ENCODE measurements at places on chromosomes 7 and 10.

DNA sequence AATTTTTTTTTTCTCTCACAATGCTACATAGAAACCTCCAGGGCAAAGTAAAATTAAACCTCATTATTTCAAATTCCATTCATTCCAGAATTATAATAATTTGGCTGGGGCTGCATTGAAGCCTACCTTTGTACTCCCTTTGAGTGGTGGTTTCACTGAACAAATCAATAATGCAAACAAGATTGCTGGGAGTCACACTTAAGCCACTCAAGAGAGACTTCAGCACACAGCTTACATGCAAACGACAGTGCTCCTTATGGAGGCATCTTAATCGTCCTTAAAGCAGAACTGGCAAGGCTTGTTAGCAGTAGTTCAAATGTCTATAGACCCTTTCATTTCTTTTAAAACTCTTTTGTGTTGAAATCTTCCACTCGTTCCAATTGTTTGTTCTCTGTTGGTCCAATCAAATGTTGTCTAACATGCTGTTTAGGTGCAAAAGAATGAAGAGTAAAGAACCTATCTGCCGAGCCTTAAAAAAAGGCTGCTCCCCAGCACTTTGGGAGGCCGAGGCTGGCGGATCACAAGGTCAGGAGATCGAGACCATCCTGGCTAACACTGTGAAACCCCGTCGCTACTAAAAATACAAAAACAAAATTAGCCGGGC, 294.9 kb downstream of the FGFR2 start:
- DNase-seq: no peak

GRCh38 chr10:43961523-43962345, 313.1 kb upstream of the ZNF32 start:
- DNase-seq: no peak

DNA sequence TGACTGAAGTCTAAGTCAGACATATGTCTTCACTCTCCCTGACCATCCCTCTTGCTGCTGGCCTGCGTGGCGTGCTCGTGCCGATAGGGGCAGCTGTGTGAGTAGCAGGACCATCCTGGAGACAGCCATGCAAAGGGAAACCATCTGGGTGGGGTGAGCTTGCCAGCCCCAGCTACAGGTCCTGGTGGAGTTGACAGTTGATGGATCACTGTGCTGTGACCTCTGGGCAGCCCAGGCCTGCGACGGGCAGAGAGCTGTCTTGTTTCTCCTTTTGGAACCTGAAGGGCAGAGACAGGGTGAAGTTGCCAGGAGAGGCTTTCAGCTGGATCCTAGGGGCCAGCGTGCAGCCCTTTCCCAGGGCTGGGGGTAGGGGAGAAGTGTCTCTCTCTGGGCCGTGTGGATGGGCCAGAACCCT, 44.7 kb downstream of the GRK5 start:
- DNase-seq: no peak

DNA sequence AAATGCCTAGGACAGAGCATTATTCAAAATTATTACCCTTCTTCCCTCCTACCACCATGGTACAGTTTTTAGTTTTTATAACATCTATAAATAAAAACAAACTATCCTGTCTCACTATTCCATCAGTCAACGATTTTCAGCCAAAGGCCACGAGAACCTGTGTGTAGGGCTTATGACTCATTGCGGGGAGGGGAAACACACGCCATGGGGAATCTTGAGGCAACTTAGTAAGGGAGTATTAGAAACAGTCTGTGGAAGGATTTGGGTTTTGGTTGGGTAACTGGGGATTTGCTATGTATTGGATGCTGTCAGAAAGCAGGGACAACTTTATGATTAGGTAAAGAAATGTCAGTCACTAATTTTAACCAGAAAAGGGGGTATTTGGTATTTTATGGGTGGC, 14.7 kb downstream of the GPR141 start:
- DNase-seq: no peak

DNA sequence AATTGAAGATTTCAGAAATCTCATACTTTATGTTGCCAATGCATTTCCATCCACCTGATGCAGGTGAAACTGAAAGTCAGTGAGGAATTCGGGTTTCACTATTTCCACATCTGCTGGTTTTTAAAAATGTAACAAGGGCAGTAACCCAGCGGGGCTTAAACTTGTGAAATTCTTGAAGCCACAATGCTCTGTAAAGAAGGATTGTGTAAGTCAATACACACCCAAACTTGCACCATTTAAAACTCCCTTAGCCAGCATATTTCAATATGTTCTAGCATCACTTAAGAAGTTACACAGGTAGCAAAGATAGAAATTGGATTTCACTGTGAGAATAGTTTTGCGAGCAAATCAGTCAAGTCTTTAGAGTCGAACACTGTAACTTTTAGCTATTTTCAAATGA, 386.1 kb downstream of the PLXDC2 start:
- DNase-seq: no peak

- no peak for DNase-seq
Observed at GRCh38 chr7:6359021-6359420, 86.6 kb upstream of the CYTH3 start.

DNA sequence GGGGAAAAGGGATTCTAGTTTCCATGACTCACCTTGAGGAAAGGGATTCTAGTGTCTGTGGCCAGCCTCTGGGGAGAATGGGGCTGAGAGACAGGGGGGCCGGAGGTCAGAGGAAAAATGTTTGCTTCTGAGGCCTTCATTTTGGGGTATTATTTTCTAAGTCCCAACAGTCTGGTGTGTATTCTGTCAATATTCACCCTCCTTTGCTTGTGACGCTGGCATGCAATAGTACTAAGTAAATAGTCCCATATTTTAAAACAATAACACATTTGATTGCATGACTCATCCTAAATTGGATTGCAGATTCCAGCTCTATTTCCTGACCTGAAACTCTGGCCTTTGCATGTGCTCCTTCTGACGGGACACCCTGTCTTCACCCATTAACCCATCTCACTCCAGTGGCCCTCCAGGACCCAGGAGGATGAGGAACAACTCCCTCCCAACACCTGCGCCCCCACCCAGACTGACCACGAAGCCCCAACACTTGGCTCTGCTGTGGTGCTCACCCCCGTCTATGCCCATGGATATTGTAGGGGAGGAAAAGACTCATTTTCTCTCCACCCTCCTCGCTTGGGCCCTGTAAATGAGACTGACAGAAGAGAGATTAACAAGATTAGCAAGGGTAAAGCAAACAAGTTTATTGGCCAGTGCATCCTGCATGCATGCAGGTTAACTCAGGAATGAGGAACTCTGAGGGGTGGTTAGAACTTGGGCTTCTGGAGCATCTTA, 495.6 kb upstream of the KLF6 start:
- no peak for DNase-seq

GRCh38 chr10:31128536-31128935, 96.9 kb upstream of the ZNF438 start:
- DNase-seq: no peak

DNA sequence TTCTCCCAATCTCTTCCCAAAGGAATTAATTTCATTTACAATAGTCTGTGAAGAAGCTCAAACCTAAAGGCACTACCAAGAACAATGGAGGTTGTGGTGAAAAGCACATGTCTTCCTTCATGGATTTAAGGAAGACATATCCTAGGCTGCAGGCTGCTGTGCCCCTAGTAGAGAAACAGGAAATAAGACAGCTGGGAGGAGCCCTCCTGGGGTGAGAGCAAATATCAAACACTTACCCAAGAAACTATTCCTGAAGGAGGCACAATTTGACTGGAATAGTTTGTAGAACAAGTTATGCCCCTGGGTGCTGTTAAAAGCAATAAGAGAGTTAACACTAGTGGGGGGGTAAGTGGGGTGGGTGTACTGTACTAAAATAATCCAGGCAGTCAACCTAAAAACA, 30.1 kb downstream of the PDZD8 start:
- no peak for DNase-seq

- no peak for DNase-seq
Observed at GRCh38 chr10:114138581-114138980, 35.4 kb downstream of the CCDC186 start.

DNA sequence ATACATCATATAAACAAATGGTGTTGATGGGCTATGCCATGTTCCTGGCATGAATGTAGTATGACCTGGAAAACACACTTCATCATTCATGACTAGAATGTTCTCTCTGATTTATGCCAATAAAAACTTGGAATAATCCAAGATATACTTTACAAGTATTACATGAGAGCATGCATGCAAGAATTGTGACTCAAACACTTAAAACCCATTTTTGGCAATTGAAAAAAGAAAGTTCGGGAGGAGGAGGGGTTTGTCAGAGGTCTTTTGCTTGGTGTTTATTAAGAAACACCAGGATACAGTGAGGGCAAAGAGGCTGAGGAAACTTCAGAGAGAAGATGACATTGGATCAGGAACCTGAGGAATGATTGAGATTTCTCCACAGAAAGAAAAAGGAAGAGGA, 10.2 kb upstream of the CUL1 start:
- DNase-seq: no peak

- no peak for DNase-seq
Observed at GRCh38 chr10:56116684-56117083, 244.4 kb downstream of the ZWINT start.

- no peak for DNase-seq
Observed at GRCh38 chr7:30285067-30285535, 704 bp downstream of the ZNRF2 start.

- DNase-seq: no peak
Observed at GRCh38 chr7:123745437-123745836, 3.4 kb downstream of the WASL start.

GRCh38 chr10:46228563-46229071, 58.2 kb upstream of the ANTXRL start:
- DNase-seq: peak; percentile 54

GRCh38 chr7:12322284-12322902, 81.3 kb downstream of the VWDE start:
- no peak for DNase-seq

GRCh38 chr7:140223515-140224221, 46.9 kb upstream of the KDM7A start:
- no peak for DNase-seq

- DNase-seq: peak; percentile 64
Observed at GRCh38 chr10:87094373-87095235, at the start of the genes GLUD1 and SHLD2. GLUD1 (minus strand) TSS chr10:87094843; CDS start chr10:87094769, 74 bp downstream. SHLD2 (plus strand) TSS chr10:87095206; CDS start chr10:87151355, 56,149 bp downstream.

- no peak for DNase-seq
Observed at GRCh38 chr10:34940436-34940835, 125.3 kb upstream of the PARD3 start.

DNA sequence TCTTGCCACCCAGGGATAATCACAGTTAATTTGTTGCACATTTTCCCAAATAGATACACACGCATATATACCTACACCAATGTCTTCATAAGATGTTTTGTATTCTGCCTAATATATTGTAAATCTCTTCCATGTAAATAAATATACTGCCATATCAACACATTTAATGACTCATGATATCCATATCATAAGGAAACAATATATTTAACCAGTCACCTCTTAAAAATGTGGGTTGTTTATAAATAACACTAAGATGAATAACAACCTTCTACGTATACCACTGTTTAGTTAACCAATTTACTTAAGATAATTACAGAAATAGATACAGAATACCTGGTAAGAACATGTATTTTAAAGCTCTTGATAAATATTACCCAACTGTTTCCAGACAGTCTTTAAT, 38.2 kb downstream of the ELAPOR2 start:
- DNase-seq: no peak

GRCh38 chr7:8581842-8582241, 148.4 kb downstream of the NXPH1 start:
- DNase-seq: no peak
